ENCODE measurements at places on chromosomes 5 and 9.
A peak's percentile ranks its signal among the peaks of the same experiment; 100 is the strongest.

- no peak overlapping the region for H3K4me3 ChIP-seq
- H3K4me1 ChIP-seq, result peaks cover 28% of the 10 kb centered on the region
- H3K36me3 ChIP-seq, result no peaks in the 10 kb centered on the region
- no peak overlapping the region for H3K27ac ChIP-seq
Observed at GRCh38 chr5:133401731-133402347, 210.5 kb downstream of the FSTL4 start.

- no peaks in the 10 kb centered on the region for H3K36me3 ChIP-seq
- DNase-seq, result no peak
- H3K4me1 ChIP-seq, result no peaks in the 10 kb centered on the region
- no peak overlapping the region for H3K27ac ChIP-seq
- H3K4me3 ChIP-seq, result no peak overlapping the region
Observed at GRCh38 chr5:22293147-22293546, 560.0 kb downstream of the CDH12 start.

- H3K27me3 ChIP-seq, result no peaks in the 10 kb centered on the region
- no peaks in the 10 kb centered on the region for H3K36me3 ChIP-seq
- H3K4me3 ChIP-seq, result no peak overlapping the region
Observed at GRCh38 chr9:123305879-123306278, 37.5 kb upstream of the STRBP start.

GRCh38 chr5:132823481-132824050, 6.9 kb downstream of the SHROOM1 start:
- no peak overlapping the region for H3K4me3 ChIP-seq
- no peak overlapping the region for H3K27ac ChIP-seq
- H3K36me3 ChIP-seq, result no peaks in the 10 kb centered on the region
- H3K4me1 ChIP-seq, result peaks cover 37% of the 10 kb centered on the region

GRCh38 chr9:82031538-82032280, 43.1 kb downstream of the SPATA31D1 start:
- H3K27ac ChIP-seq, result no peak overlapping the region
- no peaks in the 10 kb centered on the region for H3K27me3 ChIP-seq
- no peaks in the 10 kb centered on the region for H3K36me3 ChIP-seq

DNA sequence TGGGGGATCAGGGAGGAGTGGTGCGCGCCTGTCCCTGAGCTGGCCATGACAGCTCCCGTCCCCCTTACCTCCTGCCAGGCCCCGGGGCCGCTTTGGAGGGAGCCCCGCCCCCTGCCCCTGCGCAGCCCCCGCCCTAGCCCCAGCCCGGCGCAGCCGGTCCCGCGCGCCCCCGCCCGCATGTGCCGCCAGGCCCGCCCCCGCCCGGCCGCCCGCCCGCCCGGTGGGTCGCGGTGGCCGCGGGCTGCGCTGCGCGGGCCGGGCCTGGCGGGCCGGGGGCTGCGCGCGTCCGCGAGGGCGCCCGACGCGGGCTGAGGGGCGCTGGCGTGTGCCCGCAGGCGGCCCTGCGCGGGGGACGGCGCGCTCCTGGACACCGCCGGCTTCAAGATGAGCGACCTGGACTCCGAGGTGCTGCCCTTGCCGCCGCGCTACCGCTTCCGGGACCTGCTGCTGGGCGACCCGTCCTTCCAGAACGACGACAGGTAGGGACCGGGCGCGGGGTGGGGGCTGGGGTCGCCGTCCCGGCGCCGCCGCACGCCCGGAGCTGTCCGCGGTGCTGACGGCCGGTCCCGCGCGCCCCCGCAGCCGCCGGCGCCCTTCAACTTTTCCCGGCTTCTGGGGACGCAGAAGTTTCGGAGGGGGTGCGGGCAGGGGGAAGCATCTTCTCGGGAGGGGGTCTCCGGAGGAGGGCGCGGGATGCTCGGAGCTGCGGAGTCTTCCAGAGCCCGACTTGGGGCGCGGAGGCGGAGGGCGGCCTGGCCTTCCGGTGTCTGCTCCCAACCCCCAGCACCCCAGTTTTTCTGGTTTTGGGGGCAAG, 12.5 kb downstream of the KCNT1 start:
- no peaks in the 10 kb centered on the region for H3K36me3 ChIP-seq
- no peak for DNase-seq
- H3K4me1 ChIP-seq, result no peaks in the 10 kb centered on the region
- no peak overlapping the region for H3K4me3 ChIP-seq
- H3K27me3 ChIP-seq, result peaks cover 31% of the 10 kb centered on the region

- DNase-seq, result no peak
- no peaks in the 10 kb centered on the region for H3K27me3 ChIP-seq
- no peak overlapping the region for H3K27ac ChIP-seq
- no peaks in the 10 kb centered on the region for H3K4me1 ChIP-seq
- H3K4me3 ChIP-seq, result no peak overlapping the region
Observed at GRCh38 chr9:15670894-15671293, 118.1 kb downstream of the CCDC171 start.

GRCh38 chr5:36035696-36036095, 31.0 kb downstream of the UGT3A2 start:
- H3K27me3 ChIP-seq, result no peaks in the 10 kb centered on the region
- no peak overlapping the region for H3K27ac ChIP-seq
- no peaks in the 10 kb centered on the region for H3K36me3 ChIP-seq
- no peak overlapping the region for H3K4me3 ChIP-seq

DNA sequence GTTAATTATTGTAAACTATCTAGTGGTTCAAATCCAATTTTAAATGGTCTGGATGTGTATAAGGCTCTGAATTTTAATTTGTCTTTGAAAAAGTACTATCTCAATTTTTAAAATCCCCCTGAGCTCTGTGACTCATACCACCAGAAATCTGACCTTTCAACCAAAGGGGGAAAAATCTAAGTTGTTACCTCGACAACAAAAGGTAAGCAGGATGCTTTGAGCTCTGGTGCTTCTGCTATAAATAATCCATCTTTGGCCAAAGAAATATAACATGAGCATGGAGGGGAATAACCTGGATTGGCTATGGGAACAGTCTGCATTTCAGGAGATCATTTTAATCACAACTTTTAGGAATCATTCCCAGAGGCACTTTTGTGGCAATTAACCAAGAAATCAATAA, 76.3 kb upstream of the PCSK1 start:
- H3K27ac ChIP-seq, result no peak overlapping the region
- no peaks in the 10 kb centered on the region for H3K36me3 ChIP-seq
- no peak for DNase-seq
- H3K4me1 ChIP-seq, result no peaks in the 10 kb centered on the region
- H3K27me3 ChIP-seq, result no peaks in the 10 kb centered on the region

DNA sequence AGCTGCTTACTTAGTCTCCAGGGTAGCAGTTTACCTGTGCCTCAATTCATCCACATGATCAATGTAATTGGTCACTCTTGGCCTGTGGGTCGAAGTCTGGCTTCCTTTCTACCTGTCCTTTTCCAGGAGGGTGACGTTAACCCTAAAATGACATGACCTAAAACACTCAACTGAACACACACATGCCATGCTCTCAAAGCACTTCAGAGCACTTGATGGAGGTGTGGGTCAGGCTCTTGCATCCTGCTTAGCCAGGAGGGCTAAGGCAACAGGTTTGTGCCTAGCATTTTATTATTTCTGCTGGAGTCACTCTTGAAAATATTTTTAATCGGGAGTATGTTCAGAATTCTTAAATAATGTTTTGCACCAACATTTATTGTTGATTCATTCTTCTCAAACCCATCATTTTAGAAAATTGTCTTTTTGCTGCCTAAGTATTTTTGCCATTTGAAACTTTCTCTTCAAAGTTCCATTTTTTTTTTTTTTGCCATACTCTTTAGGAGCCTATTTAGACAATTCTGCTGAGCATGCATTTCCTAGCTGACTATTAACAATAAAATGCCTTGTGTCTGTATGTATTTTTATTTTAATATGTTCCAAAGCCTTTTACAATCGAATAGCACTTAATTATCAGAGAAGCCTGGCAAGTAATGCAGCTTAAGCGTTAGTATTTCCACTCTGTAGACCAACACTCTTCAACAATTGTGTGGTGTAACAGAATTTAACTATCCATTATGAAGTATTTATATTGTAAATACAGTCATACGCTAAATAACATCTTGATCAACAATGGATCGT, 59.1 kb downstream of the ATP10B start:
- no peak overlapping the region for H3K27ac ChIP-seq
- H3K4me3 ChIP-seq, result no peak overlapping the region
- no peaks in the 10 kb centered on the region for H3K36me3 ChIP-seq
- no peaks in the 10 kb centered on the region for H3K4me1 ChIP-seq
- no peaks in the 10 kb centered on the region for H3K27me3 ChIP-seq
- DNase-seq, result no peak

DNA sequence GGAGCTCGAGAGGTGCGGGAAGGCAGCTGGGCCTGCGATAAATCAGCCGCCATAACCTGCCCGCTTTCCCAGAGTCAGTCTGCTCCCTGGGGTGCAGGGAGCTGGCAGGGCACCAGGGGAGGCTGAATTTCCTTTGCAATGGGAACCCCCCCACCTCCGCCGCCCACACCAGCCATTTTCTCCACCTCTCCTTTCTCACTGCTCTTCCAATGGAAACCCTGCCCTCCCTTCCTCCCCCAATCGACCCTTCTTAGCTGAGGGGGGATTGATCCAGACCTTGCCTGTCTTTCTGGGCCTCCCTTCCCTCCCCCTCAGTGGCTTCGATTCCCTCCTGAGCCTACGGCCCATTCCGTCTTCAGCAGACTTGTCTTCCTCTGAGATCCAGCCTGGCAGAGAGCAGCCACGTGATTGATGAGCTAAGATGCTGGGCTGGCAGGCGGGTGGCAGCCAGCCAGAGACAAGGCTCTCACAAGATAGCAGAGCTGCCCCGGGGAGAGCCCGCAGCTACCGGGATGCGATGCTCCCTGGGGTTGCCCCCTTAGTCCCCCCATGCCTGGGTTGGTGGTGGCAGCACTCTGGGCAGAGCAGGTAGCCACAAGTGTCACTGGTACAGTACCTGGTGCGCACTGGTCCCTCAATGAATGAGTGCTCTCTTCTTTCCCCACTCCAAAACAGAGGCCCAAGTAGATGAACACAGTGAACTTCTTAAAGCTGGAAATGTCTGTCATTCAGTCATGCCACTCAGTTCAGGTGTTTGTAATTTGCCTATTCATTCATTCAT, 53.7 kb upstream of the FABP6 start:
- no peak for DNase-seq
- H3K27ac ChIP-seq, result no peak overlapping the region
- H3K4me3 ChIP-seq, result no peak overlapping the region
- H3K4me1 ChIP-seq, result no peaks in the 10 kb centered on the region

- no peaks in the 10 kb centered on the region for H3K27me3 ChIP-seq
- peak; percentile 6 for DNase-seq
- no peak overlapping the region for H3K4me3 ChIP-seq
- no peaks in the 10 kb centered on the region for H3K36me3 ChIP-seq
- peaks cover 7% of the 10 kb centered on the region for H3K4me1 ChIP-seq
- H3K27ac ChIP-seq, result no peak overlapping the region
Observed at GRCh38 chr5:66810848-66811261, 214.7 kb downstream of the MAST4 start.

DNA sequence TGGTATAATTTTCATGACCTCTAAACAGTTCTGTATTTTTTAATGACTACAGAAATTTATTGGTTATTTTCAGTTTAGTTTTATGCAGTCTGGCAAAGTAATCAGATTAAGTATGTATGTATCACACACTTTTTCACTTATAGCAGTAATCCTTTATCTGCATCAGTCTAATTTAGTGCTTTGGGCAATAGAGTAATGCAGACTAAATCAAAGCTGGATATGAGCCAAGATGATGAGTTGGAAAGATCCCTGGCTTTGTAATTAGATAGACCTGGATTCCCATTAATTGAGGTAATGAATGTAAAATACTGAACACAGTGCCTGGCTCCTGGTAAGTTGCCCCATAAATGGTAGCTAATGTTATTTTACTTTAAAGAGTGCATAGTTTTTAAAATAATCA, 215.4 kb upstream of the TLX3 start:
- H3K4me1 ChIP-seq, result no peaks in the 10 kb centered on the region
- H3K36me3 ChIP-seq, result no peaks in the 10 kb centered on the region
- no peaks in the 10 kb centered on the region for H3K27me3 ChIP-seq
- no peak overlapping the region for H3K27ac ChIP-seq
- H3K4me3 ChIP-seq, result no peak overlapping the region
- no peak for DNase-seq

DNA sequence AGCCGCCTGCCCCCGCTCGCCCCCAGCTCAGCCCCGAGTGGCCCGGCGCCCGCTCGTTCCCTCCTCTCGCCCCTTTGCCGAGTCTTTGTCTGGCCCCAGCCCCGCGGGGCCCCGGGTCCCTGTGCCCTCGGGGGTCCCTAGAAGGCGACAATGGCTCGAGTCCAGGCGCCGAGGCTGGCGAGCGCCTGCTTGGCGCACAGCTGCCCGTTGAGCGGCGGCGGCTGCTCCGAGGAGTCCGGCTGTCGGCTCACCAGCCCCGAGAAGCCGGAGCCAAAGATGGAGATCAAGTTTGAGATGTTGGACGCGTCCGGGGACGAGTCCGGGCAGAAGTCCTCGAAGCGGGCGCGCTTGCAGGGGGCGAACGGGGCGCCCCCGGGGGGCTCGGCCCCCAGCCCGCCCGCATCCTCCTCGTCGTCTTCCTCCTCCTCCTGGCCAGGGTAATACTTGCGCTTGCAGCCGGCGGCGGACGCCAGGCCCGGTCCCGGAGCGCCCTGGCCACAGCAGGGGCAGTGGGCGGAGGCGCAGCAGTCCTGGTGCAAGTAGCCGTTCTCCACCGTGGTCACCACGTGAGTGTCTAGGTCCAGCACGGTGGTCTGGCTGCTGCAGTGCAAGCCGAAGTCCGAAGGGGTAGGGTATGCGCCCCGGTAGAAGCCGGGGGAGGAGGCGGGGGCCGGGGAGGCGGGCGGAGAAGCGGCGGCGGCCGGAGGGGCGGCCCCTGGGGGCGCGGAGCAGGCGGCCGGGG, 1.2 kb downstream of the IER5L start:
- peak overlapping the region; percentile 19 for H3K4me3 ChIP-seq
- H3K36me3 ChIP-seq, result no peaks in the 10 kb centered on the region
- peaks cover 33% of the 10 kb centered on the region for H3K27me3 ChIP-seq
- no peak overlapping the region for H3K27ac ChIP-seq

GRCh38 chr9:87909310-87910041, 8.3 kb upstream of the SPATA31C1 start:
- H3K4me1 ChIP-seq, result no peaks in the 10 kb centered on the region
- H3K4me3 ChIP-seq, result no peak overlapping the region
- no peak for DNase-seq
- H3K36me3 ChIP-seq, result no peaks in the 10 kb centered on the region
- no peaks in the 10 kb centered on the region for H3K27me3 ChIP-seq

GRCh38 chr5:138264183-138264582, 10.2 kb downstream of the GFRA3 start:
- peaks cover 4% of the 10 kb centered on the region for H3K27me3 ChIP-seq
- no peaks in the 10 kb centered on the region for H3K4me1 ChIP-seq
- no peak for DNase-seq
- H3K36me3 ChIP-seq, result no peaks in the 10 kb centered on the region
- no peak overlapping the region for H3K27ac ChIP-seq
- H3K4me3 ChIP-seq, result no peak overlapping the region

Data from B cell (primary cell).